ENCODE measurements at places on chromosomes 5 and 9. TPM values are rescaled to one million over a fixed set of nuclear protein-coding genes. Genes with fewer than 3 reads are reported as not detected.

SPINK13 gene
- not detected for total RNA-seq

ADAMTS16 gene
- total RNA-seq, result not detected

IL9 gene
- total RNA-seq, result not detected

BARHL1 gene
- total RNA-seq, result not detected

PDE8B gene
- 0.05 TPM for total RNA-seq

SHOC1 gene
- not detected for total RNA-seq

IRX2 gene
- not detected for total RNA-seq

SEMA6A gene
- not detected for total RNA-seq

SEC24A gene
- 29.3 TPM for total RNA-seq

JAKMIP2 gene
- 1.3 TPM for total RNA-seq

GMCL2 gene
- total RNA-seq, result not detected

KCNV2 gene
- total RNA-seq, result not detected

CDKN2B gene
- total RNA-seq, result 3.4 TPM

ADAMTS2 gene
- total RNA-seq, result not detected

SHC3 gene
- not detected for total RNA-seq

SCGB3A2 gene
- total RNA-seq, result not detected

PHF24 gene
- total RNA-seq, result not detected

GZMA gene
- 1,058 TPM for total RNA-seq

GFI1B gene
- total RNA-seq, result not detected

SNCB gene
- total RNA-seq, result not detected

JAK2 gene
- 27.2 TPM for total RNA-seq

PDCD1LG2 gene
- total RNA-seq, result 4.8 TPM

MCTP1 gene
- not detected for total RNA-seq

BAAT gene
- not detected for total RNA-seq

CENPH gene
- 41.8 TPM for total RNA-seq

SARDH gene
- 0.88 TPM for total RNA-seq

SERF1B gene
- 24.6 TPM for total RNA-seq

DNM1 gene
- 0.40 TPM for total RNA-seq

NRARP gene
- 0.75 TPM for total RNA-seq

HAND1 gene
- not detected for total RNA-seq

CBY3 gene
- total RNA-seq, result not detected

PLPP7 gene
- not detected for total RNA-seq

FAM78A gene
- 86.5 TPM for total RNA-seq

FAM120AOS gene
- 41.4 TPM for total RNA-seq

PPP3R2 gene
- not detected for total RNA-seq

ANKS6 gene
- total RNA-seq, result 4.7 TPM

C5orf24 gene
- 32.3 TPM for total RNA-seq

C9orf153 gene
- total RNA-seq, result not detected

UBTD2 gene
- 10.6 TPM for total RNA-seq

OCLN gene
- total RNA-seq, result 1.2 TPM
